ENCODE measurements at places on chromosomes 5 and 9. TPM values are rescaled to one million over a fixed set of nuclear protein-coding genes. Genes with fewer than 3 reads are reported as not detected.

Gene CMYA5
- total RNA-seq: 15.9 TPM

Gene PLCXD3
- total RNA-seq: 10.9 TPM

Gene TRIM32
- total RNA-seq: 15.8 TPM

Gene CTXN3
- total RNA-seq: not detected

Gene GPR151
- not detected for total RNA-seq

Gene IRX1
- total RNA-seq: 1.6 TPM

Gene C5orf58
- total RNA-seq: not detected

Gene HSD17B4
- total RNA-seq: 334 TPM

Gene NEUROG1
- not detected for total RNA-seq
